Kidney glomerular epithelial cell (primary cell): ENCODE measurements at places on chromosomes 13 and 19.

GRCh38 chr13:52744842-52745375 lies 5.3 kb upstream of the CNMD start:
- no peak for DNase-seq

DNA sequence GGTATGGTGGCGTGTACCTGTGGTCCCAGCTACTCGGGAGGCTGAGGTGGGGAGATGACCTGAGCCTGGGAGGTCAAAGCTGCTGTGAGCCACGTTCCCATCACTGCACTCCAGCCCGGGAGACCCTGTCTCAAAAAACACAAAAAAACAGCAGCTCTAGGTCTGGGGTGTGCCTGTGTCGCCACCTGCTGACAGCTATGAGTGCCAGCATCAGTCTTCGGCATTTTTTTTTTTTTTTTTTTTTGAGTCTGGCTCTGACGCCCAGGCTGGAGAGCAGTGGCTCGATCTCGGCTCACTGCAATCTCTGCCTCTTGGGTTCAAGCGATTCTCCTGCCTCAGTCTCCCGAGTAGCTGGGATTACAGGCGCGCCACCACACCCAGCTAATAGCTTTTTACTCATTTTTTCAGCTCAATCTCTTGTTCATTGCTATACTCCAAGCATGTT lies 10.1 kb downstream of the AP2S1 start:
- DNase-seq: peak; percentile 15

DNA sequence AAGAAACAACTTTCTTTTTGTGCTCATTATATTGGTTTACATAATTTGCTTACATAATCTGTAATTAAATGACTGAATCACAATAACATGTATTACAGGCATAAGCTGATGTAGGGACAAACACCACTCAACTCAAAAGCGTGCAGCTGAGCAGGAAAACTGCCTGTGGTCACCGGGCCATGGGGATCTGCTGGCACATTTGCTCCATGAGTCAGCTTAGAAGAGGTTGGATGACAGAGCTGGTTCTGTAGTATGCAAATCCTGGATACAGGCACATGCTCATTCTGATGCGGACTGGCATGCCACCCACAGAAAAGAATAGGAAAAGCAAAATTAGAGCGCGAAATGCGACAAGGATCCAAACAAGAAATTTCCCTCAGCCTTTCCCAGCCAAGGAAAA lies 128.6 kb downstream of the USP12 start:
- peak; percentile 87 for DNase-seq

GRCh38 chr19:4775627-4776152 lies 15.8 kb upstream of the FEM1A start:
- no peak for DNase-seq

DNA sequence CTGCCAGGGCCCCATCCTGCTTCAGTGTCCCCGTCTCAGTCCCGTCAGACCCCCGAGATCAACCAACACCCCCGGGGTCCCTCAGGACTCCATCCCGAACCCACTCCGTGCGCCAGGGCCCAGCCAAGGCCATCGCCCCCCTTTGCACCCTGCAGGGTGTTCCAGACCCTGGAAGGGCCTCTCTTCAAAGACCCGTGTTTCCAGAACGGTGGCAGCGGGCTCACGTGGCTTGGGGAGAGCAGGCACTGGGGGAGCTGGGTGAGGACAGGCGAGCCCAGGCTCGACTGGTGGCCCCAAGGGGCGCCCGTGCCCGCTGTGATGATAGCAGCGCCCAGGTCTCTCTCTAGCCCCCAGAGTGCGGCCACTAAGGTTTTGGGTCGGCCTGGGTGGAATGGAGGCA lies 1.4 kb downstream of the KASH5 start:
- DNase-seq: no peak

GRCh38 chr13:66634384-66634783 lies 595.8 kb downstream of the PCDH9 start:
- no peak for DNase-seq

GRCh38 chr19:46081928-46082727 lies 41.3 kb upstream of the IGFL4 start:
- DNase-seq: peak; percentile 58

DNA sequence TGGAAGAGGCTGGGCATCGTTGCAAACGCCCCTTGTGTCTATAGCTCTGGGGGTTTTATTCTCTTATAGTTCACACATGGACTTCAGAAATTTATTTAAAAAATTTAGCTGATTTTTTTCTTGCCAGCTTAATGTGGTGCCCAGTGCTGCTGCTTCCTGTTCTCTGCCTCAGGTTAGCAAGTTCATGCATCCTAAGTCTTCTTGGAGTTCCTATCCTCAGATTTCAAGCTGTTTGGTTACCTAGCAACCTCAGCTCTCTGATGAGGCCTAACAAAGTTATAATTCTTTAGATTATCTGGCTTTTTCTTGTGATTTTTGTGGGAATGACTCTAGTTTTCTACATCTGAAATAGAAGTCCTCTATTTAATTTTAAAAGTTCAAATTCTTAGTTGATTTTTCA lies 250.9 kb downstream of the MAB21L1 start:
- no peak for DNase-seq

DNA sequence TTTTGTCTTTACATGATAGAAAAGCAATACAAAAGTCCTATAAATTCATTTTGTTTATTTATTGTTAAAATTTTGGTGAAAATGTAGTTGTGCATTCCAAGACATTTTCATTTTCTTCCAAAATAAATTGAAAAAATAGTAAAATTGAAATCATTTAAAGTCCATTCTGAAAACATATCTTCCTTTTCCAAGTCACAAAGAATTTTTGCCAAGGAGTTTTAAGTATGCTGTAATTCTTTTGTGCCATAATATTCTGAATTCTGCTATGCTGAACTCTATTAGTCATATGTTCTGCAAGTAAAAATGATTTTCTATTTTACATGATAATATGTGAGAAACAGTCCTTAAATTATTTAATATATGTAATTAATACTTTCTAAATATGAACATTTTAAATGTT lies 879.6 kb upstream of the SLC10A2 start:
- DNase-seq: no peak
